ENCODE measurements at places on chromosomes 12 and 14. TPM values are rescaled to one million over a fixed set of nuclear protein-coding genes. Genes with fewer than 3 reads are reported as not detected.

The DTX3 gene
- total RNA-seq: 28.6 TPM

The FSCB gene
- total RNA-seq: not detected

The CD163L1 gene
- total RNA-seq: not detected

The PPP1R36 gene
- total RNA-seq: not detected

The NUAK1 gene
- total RNA-seq: 0.16 TPM

The FICD gene
- total RNA-seq: 2.7 TPM

The IL26 gene
- total RNA-seq: 0.25 TPM

The MSI1 gene
- total RNA-seq: not detected

The RNF41 gene
- 32.4 TPM for total RNA-seq

The TCL1A gene
- total RNA-seq: not detected

The OAS1 gene
- 2.6 TPM for total RNA-seq

The OVCH1 gene
- not detected for total RNA-seq

The KLRC2 gene
- total RNA-seq: 0.22 TPM

The PSME1 gene
- total RNA-seq: 171 TPM

The TMEM119 gene
- 2.1 TPM for total RNA-seq

The BICD1 gene
- total RNA-seq: 13.5 TPM

The KRT75 gene
- total RNA-seq: not detected

The SPX gene
- not detected for total RNA-seq

The PTPRQ gene
- not detected for total RNA-seq

The CACNB3 gene
- 3.9 TPM for total RNA-seq

The HCAR1 gene
- total RNA-seq: not detected

The SEC23A gene
- total RNA-seq: 68.4 TPM

The POMT2 gene
- total RNA-seq: 7.6 TPM

The LALBA gene
- not detected for total RNA-seq

The FOXA1 gene
- not detected for total RNA-seq

The NTF3 gene
- total RNA-seq: not detected

The ACSM4 gene
- total RNA-seq: not detected

The RHEBL1 gene
- total RNA-seq: 6.0 TPM

The GEMIN2 gene
- 14.6 TPM for total RNA-seq

The HOXC11 gene
- total RNA-seq: not detected

The CLBA1 gene
- 1.7 TPM for total RNA-seq

The ZNF641 gene
- total RNA-seq: 19.8 TPM

The DMAC2L gene
- total RNA-seq: 13.4 TPM

The RAPGEF3 gene
- 0.17 TPM for total RNA-seq

The C12orf54 gene
- not detected for total RNA-seq

The CDCA3 gene
- 0.89 TPM for total RNA-seq

The ASPG gene
- not detected for total RNA-seq

The TAMALIN gene
- total RNA-seq: 495 TPM

The TPPP2 gene
- not detected for total RNA-seq

The WNT1 gene
- 2.7 TPM for total RNA-seq

The MGAT4C gene
- not detected for total RNA-seq

The ARMH4 gene
- not detected for total RNA-seq

The KRT3 gene
- total RNA-seq: not detected

The COX8C gene
- not detected for total RNA-seq

The PUS1 gene
- 17.7 TPM for total RNA-seq

The PRB2 gene
- not detected for total RNA-seq

The CIT gene
- 1.3 TPM for total RNA-seq

The HOXC5 gene
- total RNA-seq: not detected

The OR6C2 gene
- not detected for total RNA-seq

The RPL10L gene
- not detected for total RNA-seq

The GLS2 gene
- total RNA-seq: 1.6 TPM

The GALC gene
- total RNA-seq: 14.9 TPM

The TEDC1 gene
- total RNA-seq: 102 TPM

The ATP6V1D gene
- 36.2 TPM for total RNA-seq
